ENCODE measurements at places on chromosomes 11 and 22. TPM values are rescaled to one million over a fixed set of nuclear protein-coding genes. Genes with fewer than 3 reads are reported as not detected.

DNA sequence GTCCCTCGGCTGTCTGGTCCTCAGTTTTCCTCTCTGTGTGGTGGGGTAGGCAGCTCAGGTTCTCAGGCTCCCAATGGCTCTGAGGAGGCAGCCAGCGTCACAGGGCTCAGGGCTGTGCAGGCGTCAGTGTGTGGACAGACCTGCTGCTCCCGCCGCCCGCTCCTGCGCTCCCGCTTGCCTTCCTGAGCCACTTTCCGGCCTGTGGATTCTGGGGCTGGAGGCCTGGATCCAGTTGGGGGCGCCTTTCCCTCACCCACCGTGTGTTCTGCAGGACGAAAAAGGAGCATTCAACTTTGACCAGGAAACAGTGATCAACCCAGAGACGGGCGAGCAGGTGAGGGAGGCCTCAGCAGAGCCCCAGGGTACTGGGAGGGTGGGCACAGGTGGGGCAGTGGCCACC lies 14.7 kb downstream of the DPP3 start:
- H3K27me3 ChIP-seq, result no peaks in the 10 kb centered on the region
- H3K27ac ChIP-seq, result no peak overlapping the region
- peaks cover 56% of the 10 kb centered on the region for H3K36me3 ChIP-seq
- H3K4me1 ChIP-seq, result no peaks in the 10 kb centered on the region
- H3K4me3 ChIP-seq, result no peak overlapping the region

GRCh38 chr11:74403607-74404321 lies 5.5 kb upstream of the PGM2L1 start:
- no peak overlapping the region for H3K4me3 ChIP-seq
- no peaks in the 10 kb centered on the region for H3K4me1 ChIP-seq
- H3K27ac ChIP-seq, result no peak overlapping the region

GRCh38 chr11:36230779-36231699 lies 58.2 kb downstream of the COMMD9 start:
- H3K36me3 ChIP-seq, result no peaks in the 10 kb centered on the region
- H3K27ac ChIP-seq, result no peak overlapping the region
- no peak overlapping the region for H3K4me3 ChIP-seq
- DNase-seq, result no peak
- no peaks in the 10 kb centered on the region for H3K4me1 ChIP-seq
- H3K27me3 ChIP-seq, result no peaks in the 10 kb centered on the region

- no peaks in the 10 kb centered on the region for H3K27me3 ChIP-seq
- peak overlapping the region; percentile 91 for H3K27ac ChIP-seq
- H3K4me3 ChIP-seq, result no peak overlapping the region
Observed at GRCh38 chr22:36327922-36328551, 59.7 kb downstream of the MYH9 start.

DNA sequence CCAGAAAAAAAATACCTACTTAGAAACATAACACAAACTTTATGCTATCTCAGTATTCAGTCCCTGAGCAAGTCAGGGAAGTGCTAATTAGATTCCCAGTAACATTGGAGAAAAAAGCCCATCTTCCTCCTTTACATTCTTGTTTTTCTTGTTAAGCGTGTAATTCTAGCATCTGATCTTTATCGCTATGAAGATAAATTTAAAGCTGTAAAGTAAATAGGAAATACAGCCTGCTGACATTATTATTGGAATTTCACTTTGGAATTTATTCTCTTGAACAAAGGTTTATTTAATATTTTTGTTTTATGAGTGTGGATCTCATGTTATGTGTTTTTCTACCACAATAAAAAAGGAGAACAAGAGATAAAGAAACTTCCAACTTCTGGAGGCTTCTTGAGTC lies 13.9 kb downstream of the ALKBH3 start:
- no peaks in the 10 kb centered on the region for H3K27me3 ChIP-seq
- no peaks in the 10 kb centered on the region for H3K4me1 ChIP-seq
- no peak overlapping the region for H3K27ac ChIP-seq
- H3K4me3 ChIP-seq, result no peak overlapping the region

DNA sequence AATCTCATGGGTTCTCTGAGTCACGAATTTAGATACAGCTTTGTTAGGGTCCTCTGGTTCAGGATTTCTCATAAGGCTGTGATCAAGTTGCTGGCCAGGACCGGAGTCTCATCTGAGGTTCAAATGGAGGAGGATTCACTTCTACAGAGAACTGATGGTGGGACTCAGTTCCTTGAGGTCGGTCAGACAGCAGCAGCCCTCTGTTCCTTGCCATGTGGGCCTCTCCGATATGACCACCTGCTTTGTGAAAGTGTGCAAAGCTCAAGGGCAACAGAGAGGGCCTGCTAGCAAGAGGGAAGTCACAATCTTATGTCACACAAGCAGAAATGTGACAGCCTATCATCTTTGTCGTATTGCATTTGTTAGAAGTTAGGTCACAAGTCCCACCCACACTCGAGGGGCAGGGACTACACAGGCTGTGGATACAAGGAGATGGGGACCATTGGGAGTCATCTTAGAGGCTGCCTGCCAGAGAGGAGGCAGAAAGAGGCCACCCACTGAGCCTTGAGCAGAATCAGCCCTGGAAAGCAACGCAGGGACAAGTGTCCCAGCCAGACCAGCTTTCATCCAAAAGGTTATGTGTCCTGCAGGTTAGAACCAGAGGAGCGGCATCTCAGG lies 34.5 kb downstream of the RPUSD4 start:
- H3K36me3 ChIP-seq, result no peaks in the 10 kb centered on the region
- no peak overlapping the region for H3K4me3 ChIP-seq
- no peaks in the 10 kb centered on the region for H3K27me3 ChIP-seq

DNA sequence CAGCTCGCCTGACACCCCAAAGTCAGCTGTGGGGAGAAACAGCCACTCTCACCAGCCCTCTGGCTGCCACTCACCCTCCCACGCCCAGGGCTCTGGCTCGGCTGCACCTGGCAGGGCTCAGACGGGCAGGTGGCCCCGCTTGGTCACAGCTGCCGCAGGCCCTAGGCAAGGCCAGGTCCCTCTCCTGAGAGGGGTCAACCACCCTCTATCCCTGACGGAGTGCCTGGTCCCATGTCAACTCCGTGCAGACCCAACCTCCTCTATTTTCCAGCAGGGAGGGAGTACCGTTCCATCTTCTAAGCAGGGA lies 1.9 kb downstream of the MAP4K2 start:
- H3K4me1 ChIP-seq, result peaks cover 20% of the 10 kb centered on the region
- peak overlapping the region; percentile 72 for H3K27ac ChIP-seq
- peaks cover 32% of the 10 kb centered on the region for H3K36me3 ChIP-seq
- H3K27me3 ChIP-seq, result no peaks in the 10 kb centered on the region
- H3K4me3 ChIP-seq, result peak overlapping the region; percentile 57
- no peak for DNase-seq

DNA sequence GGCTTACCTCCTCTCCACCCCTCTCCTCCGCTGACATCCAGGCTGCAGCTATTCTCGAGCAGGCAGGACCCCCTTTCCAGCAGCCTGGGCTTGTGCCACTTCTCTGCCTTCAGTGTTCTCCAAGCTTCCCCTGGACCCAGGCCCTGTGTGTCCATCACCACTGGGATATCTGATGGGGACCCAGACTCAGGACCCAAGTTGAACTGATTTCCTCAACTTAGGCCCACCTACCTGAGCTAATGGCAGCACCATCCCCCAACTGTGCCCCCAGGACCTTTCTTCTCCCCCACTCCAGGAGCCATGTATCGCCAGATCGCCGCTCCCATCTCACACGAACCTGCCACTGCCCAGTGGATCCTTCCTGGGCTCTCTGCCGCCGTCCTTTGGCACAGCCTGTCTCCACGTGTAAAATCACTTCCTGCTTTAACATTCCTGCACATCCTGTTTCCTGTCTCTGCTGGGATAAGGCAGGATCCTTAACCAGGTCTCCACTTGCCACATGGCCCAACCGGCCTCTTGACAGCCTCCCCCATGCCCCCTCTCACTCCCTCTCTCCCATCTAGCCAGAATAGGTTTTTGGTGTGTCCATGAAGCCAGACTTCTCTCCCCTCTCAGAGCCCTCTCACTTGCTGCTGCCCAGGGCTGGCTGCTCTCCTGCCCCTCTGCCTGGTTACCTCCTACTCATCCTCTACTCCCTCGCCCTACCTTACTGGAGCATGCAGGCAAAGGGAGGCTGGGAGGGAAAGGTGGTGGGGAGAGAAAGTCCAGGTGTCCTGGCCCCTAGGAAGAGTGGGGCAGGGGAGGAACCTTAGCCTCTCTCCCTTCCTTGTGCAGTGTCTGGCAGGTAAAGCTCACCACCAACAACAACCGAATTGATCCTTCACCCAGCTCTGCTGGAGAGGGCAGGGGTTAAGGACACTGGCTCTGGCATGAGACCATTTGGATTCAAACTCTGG lies 9.4 kb downstream of the SPATA19 start:
- no peak for DNase-seq
- H3K27me3 ChIP-seq, result no peaks in the 10 kb centered on the region
- no peaks in the 10 kb centered on the region for H3K36me3 ChIP-seq
- H3K4me3 ChIP-seq, result no peak overlapping the region
- no peaks in the 10 kb centered on the region for H3K4me1 ChIP-seq
- no peak overlapping the region for H3K27ac ChIP-seq

DNA sequence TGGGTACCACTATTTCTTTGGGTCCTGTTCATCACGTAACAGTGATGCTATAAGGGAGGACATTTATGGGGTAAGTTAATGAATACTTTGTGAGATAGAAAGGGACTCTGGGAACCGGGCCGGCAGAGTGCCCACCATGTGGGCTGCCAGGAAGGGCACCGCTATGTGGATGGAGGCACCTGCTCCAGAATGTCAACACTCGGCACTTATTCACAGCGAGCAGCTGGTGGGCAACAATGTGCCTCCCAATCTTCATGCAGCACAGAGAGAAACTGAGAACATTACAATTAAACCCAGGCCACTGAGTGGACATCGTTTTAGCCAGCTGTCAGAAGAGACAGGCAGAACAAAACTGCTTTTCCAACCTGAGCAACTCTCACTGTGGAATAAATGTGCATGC lies 15.8 kb upstream of the ELFN2 start:
- H3K4me3 ChIP-seq, result no peak overlapping the region
- no peaks in the 10 kb centered on the region for H3K4me1 ChIP-seq
- H3K36me3 ChIP-seq, result no peaks in the 10 kb centered on the region

- no peak for DNase-seq
- H3K4me3 ChIP-seq, result no peak overlapping the region
- H3K27ac ChIP-seq, result no peak overlapping the region
- H3K36me3 ChIP-seq, result no peaks in the 10 kb centered on the region
- H3K4me1 ChIP-seq, result no peaks in the 10 kb centered on the region
Observed at GRCh38 chr22:48553119-48553518, 1274.6 kb downstream of the BRD1 start.

DNA sequence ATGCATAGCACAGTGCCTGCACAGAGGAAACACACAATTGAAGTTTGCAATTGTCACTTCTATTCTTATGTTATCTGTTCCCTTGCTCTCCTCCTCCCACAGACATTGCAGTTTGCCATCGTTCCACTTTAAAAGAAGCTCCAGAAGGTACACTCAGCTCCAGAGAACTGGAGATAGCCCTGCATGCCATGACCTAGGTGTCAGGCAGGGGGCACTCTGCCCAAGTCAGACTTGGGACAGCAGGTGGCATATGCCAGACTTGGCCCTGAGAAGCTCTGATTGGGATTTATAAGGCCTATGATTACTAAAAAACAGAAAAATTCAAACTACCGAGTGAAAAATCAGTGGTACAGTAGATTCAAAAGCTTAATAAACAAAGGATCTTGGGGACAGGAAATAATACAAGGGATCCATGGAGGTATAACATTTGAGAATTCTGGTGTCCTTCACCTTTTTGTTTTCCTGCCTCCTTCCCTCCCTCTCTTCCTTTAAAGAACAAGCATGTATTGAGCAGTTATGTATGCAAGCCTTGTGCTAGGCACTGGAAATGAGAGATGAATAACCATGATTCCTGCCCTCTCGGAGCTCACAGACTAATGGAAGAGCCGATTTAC lies 40.0 kb downstream of the TENM4 start:
- no peaks in the 10 kb centered on the region for H3K4me1 ChIP-seq
- no peak overlapping the region for H3K4me3 ChIP-seq
- peak; percentile 67 for DNase-seq
- H3K27me3 ChIP-seq, result no peaks in the 10 kb centered on the region
- H3K27ac ChIP-seq, result no peak overlapping the region

GRCh38 chr11:129946965-129947364 lies 51.6 kb upstream of the NFRKB start:
- no peak for DNase-seq
- no peak overlapping the region for H3K27ac ChIP-seq
- no peak overlapping the region for H3K4me3 ChIP-seq
- H3K27me3 ChIP-seq, result no peaks in the 10 kb centered on the region
- peaks cover 15% of the 10 kb centered on the region for H3K4me1 ChIP-seq

DNA sequence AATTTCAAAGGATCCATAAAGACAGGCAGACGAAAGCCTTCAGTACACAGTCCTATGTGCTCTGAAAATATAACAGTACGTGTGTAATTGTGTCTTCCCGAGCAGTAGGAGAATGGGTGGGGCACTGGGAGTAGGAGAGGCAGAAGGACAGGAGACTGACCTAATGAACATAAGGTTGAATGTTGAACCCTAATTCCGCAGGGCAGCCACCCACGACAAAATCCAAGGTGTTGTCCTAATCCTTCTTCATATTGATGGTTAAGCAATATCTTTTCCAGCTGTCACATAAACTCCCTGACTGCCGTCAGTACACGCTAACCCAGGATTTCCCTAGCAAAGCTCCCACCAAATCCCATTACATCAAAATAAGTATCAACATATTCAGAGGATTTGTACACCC lies 34.5 kb downstream of the SPATA19 start:
- H3K27ac ChIP-seq, result no peak overlapping the region
- DNase-seq, result no peak
- H3K27me3 ChIP-seq, result no peaks in the 10 kb centered on the region

DNA sequence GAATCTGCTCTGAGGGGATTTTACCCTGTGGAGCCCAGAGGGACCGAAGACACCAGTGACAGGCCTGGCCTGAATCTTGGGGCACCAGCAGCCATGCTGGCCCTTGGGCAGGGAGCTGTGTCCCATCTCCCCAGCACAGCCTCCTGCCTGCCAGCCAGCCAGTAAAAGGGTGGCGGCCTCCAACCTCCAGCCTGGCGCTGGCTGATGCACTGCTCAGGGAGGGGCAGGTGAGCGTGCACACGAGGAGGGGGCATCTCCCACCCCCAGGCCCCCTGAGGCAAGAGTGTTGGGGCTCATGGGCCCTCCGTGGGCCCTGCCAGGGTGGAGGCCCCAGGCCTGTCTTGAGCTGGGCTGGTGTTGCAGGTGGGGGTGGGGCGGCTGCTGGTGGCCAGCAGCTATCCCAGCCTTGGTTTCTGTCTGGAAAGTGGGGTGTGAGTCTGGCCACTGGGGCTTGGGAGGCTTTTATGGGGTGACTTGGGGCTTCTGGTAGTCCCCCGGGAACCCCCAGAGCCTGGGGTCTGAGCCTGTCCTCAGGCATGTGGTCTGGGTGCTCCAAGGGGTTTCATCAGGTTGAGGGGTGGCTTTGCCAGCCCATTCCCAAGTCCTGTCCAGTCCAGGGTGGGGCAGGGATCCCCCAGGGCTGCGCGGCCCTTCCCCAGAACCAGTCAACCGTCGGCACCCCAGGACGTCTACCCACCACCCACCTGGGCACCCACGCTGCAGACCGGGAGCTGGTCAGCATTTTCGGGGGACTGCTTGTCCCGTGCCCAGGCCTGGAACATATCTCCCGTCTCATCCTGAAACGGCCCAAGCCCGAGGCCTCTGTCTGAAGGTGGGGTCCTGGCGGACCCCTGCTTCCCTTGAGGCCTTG lies 17.8 kb downstream of the TSPAN4 start:
- H3K4me1 ChIP-seq, result peaks cover 6% of the 10 kb centered on the region
- H3K4me3 ChIP-seq, result no peak overlapping the region
- H3K27me3 ChIP-seq, result no peaks in the 10 kb centered on the region
- peaks cover 11% of the 10 kb centered on the region for H3K36me3 ChIP-seq
- no peak for DNase-seq
- H3K27ac ChIP-seq, result no peak overlapping the region

Gene TESMIN
- 0.81 TPM for total RNA-seq

Gene POTEH
- total RNA-seq, result not detected

Gene TRPC6
- total RNA-seq, result 17.3 TPM

Gene OR52N4
- 0.93 TPM for total RNA-seq

Gene KRTAP5-11
- not detected for total RNA-seq

Gene MGAT3
- total RNA-seq, result 34.8 TPM

Gene GAL
- not detected for total RNA-seq

Gene CLCF1
- total RNA-seq, result 4.0 TPM

Gene MMP7
- 16.0 TPM for total RNA-seq

Gene AMBRA1
- 33.9 TPM for total RNA-seq

Measured in upper lobe of right lung (tissue), 1 donor.